Stimulated activated CD4-positive, alpha-beta T cell treated with anti-CD3 and anti-CD28 coated beads, Interleukin-15, amount 100 ng/mL, for 48 hours (primary cell): ENCODE measurements at places on chromosomes 1 and 21.

DNA sequence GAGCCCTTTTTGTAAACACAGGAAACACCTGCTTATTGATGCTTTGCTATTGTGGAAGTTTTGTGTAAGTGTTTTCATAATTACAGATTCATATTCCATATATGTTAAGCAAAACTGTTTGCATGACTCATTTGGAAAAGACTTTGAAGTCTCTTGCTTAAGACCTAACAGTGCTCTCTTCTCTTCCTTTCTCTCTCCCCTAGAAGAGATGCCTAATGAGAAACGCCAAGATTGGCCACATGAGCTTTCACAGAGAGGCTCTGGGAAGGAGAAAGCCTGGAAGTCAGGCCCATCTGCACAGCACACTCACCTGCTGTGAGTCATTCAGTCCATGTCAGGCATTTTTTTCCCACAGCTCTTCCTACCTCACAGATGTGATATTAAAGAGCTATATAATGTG lies 101.6 kb upstream of the PALMD start:
- DNase-seq = no peak

DNA sequence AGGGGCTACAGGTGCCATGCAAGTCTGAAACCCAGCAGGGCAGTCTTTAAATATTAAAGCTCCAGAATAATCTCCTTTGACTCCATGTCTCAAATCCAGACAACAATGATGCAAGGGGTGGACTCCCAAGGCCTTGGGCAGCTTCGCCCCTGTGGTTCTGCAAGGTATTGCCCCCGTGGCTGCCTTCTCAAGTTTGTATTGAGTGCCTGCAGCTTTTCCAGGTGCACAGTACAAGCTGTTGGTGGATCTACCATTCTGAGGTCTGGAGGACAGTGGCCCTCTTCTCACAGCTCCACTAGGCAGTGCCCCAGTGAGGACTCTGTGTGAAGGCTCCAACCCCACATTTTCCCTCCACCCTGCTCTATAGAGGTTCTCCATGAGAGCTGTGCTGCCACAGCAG lies 3.7 kb upstream of the MROH9 start:
- no peak for DNase-seq

GRCh38 chr1:65577278-65577677 lies 156.8 kb downstream of the LEPR start:
- no peak for DNase-seq

DNA sequence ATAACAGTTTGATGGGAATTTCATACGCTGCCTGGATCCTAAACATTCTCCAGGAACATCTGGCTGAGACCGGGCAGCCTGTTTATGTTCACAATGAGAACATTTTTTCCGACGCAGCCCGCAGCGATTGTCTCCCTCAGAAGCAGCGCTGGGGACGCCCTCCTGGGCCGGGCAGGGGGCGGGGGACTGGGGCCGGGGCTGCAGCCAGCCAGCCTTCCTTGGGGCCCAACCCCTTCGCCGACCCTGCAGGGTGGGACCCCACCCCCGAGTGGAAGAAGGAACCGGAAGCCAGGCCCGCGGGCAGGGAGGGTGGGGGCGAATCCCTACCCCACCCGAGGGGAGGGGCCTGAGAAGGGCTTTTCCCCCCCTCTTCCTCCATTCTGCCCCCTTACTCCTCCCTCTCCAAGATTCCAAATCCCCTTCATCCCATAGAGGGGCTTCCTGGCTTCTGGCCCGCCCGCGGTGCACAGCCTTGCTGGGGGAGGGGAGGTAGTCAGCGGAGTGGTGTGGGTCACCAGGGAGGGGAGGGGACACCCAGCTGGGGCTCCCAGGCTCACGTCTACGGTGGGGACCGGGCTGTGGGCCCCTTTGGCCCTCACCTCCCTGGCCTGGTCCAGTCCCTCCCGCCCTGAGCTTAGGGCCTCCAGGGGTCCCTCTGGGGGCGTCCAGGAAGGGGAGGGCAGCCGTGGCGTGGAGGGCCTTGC lies 60.6 kb downstream of the WNT9A start:
- no peak for DNase-seq

- no peak for DNase-seq
Observed at GRCh38 chr1:50605186-50605875, 182.1 kb upstream of the DMRTA2 start.

DNA sequence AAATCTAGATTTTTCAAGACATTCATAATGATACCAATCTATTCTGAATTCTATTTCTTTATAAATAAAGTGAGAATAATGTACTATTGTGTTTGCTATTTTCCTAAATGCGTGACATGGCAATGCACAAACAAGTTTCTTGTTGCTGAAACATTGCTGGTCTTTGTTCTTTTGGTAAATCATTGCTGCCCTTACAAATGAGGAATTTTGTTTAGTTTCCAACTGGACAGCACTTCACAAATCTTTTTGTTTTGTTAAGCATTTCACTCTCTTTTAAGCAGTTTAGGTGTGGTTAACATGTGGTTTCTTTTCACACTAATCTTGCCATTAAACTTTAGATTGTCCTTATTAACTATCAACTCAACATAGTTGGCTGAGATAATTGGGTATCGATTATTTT lies 94.6 kb downstream of the LRRC7 start:
- DNase-seq = no peak

GRCh38 chr1:11703357-11704193 lies 12.1 kb downstream of the DRAXIN start:
- DNase-seq = no peak

DNA sequence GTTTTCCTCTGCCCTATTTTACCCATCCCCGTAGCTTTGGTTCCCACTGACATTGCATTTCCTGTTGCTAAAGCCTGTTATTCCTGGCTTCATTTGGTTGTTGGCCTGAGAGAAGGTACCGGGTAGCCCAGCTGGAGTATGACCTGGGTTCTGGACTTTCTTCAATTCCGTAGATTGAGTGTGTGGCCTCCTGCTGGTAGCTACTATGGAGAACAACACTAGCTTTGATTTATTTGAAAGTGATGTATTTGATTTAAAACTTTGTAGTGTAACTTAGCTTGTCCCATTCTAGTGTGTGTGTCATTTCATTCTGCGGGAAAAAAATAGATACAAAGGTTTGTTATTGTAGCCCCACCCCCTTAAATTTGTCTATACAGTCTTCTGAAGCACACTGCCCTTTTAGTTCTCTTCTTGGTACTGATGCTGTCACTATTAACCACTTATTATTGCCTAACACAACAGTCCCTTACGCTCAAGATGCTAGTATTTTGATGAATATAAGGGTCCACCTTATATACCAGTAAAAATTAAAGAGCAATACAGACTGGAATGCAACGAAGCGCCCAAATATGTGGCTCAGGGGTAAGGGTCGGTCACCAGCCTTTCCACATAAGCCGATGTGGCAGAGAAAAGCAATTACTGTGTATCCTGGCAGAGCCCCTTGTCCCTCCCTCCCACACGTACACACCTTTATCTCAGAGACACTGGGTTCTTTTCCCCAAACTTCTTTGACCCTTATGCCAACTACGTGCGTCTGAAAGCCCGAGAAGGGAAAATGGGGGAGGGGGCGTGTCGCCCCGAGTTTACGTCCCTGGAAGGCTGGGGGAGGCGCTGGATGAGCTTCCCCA lies 643 bp upstream of the MOV10 start:
- no peak for DNase-seq

DNA sequence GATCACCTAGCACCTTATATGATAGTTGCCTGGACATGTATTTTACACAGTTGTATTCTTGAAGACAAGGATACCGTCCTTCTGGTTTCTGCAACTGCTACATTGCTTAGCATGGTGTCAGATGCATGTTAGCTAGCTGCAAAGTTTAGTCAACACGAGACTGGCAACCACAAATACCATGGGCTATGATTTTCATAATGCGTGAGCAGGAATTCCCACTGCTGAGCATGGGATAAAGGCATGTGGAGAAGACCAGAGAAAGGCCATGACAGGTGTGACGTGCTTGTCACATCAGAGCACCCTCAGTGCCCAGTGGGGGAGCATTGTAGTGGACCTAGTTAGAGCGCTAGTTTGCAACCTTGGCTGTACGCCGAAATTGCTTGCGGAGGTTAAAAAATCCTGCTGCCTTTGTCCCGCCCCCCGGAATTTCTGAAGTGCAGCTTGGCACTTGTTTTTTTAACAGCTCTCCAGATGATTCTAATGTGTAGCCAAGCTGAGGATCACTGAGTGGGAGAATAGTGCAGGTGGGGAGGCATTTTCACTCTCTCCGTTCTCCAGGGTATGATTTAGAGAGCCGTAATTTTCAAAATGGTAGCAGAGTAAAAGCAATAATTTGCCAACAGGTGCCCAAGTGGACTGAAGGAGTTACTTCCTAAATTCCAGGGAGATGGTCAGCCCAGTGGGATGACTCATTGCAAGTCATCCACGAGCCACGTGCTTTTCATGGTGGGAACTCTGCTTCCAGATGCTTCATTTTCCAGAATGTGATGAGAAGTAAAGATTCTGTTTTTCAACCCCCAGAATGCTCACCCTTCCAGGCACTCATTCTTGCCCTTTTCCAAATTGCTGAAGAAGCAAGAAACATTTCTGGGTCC lies 81.0 kb downstream of the CNIH3 start:
- no peak for DNase-seq

GRCh38 chr1:92909321-92909720 lies 51.9 kb downstream of the DIPK1A start:
- no peak for DNase-seq

DNA sequence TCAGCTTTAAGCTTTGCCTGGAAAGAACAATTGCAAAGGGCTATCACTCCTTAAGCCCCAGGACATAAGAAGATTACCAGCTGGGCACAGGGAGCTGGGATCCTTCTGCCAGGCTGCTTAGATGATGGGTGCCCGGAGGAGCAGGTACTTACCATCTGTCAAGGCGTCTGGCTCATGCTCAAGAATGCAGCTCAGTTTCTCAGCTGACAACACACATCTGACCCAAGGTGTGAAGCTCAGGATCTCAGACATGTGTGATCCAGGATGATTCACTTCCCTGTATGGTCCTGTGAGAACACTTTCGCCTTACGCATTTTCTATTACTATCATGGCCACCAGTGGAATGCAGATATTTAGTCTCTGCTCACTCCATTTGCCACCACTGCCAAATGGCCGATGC lies 14.7 kb upstream of the DISC1 start:
- DNase-seq = no peak

- no peak for DNase-seq
Observed at GRCh38 chr1:233491953-233492620, 121.8 kb upstream of the KCNK1 start.

DNA sequence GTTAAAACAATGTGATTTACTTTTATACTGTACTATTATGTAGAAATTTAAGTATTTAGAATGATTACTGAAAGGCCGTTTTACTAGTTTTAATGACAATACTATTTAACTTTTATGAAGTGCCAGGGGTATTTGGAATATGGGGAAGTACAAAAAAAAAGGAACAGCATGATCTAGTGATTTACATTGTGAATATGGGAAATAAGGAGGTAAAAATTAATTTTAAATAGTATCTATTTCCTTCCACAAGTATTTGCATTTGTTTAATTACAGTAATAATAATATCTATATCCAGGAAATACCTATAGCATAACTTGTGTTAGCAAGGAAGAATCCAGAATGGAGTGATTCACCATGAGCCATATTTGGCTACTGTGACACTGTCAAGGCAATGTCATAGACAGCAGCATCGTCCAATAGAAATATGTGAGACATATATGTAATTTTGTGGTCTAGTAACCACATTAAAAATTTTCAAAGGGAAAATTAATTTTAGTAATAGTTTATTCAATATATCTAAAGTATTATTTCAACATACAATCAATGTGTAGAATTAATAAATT lies 22.0 kb downstream of the CNST start:
- DNase-seq = no peak

DNA sequence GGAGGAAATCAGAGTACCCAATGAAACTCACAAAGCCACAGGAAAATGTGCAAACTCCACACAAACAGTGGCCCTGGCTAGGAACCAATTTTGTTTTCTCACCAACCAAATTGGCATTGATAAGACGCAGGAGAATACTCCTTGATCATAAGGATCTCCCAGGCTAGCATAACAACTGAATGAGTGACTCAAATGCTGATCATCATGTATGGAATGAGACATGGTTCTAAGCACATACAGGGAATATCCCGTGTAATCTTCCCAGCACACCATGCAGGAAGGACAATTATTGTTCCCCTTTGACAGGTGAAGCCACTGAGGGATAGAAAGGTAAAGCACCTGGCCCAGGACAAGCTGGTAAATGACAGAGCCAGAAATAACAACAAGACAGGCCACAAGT lies 180.0 kb upstream of the DUSP10 start:
- no peak for DNase-seq

GRCh38 chr1:112713466-112714312 lies 1.4 kb downstream of the PPM1J start:
- DNase-seq = no peak

- DNase-seq = no peak
Observed at GRCh38 chr1:184813528-184814089, 59.0 kb upstream of the EDEM3 start.

GRCh38 chr1:93961906-93962305 lies 52.7 kb upstream of the GCLM start:
- DNase-seq = no peak

DNA sequence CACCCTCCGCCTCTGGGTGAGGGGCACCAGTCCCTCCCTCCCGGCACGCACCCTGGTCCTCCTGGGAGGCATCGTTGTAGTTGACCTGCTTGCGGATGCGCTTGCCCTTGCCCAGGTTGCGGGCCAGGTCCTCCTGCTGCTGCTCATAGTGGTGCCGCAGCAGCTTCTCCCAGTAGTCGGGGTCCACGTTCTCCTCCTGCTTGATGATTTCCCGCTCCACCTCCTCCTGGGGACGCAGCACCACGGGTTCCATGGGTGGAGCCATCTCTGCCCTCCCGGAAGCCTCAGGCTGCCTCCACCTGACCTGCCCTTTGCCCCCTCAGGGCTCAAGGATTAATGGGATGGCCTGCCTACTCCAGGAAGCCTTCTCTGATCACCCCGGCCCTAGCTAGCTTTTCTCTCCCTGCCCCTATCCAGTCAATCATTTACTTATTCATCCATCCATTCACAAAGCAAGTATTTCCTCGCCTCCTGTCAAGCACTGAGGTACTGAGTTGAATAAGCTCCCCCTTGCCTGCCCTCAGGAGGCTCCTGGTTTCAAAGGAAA lies 53.5 kb downstream of the CHD5 start:
- DNase-seq = no peak

DNA sequence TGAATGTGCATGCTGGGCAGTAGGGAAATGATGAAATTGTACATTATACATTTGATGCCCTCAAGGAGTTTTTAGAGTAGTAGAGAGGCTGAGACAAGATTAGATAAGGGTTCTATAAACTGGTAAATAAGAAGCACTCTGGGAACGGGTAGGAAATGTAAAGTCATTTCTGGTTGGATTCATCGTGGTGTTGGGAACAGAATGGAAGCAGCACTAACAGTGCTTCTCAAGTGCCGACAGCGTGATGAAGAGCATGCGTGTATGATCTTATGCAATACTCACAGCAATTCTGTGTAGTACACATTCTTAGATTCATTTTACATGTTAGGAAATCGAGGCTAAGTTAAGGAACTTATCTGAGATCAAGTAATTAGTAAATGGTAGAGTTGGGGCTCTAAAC lies 45.9 kb downstream of the GPR88 start:
- DNase-seq = no peak

- DNase-seq = no peak
Observed at GRCh38 chr21:46179708-46180078, 4.6 kb downstream of the SPATC1L start.

- no peak for DNase-seq
Observed at GRCh38 chr1:82783044-82783443, 982.3 kb downstream of the ADGRL2 start.
